ENCODE measurements at places on chromosomes 11 and 22. TPM values are rescaled to one million over a fixed set of nuclear protein-coding genes. Genes with fewer than 3 reads are reported as not detected.

DNA sequence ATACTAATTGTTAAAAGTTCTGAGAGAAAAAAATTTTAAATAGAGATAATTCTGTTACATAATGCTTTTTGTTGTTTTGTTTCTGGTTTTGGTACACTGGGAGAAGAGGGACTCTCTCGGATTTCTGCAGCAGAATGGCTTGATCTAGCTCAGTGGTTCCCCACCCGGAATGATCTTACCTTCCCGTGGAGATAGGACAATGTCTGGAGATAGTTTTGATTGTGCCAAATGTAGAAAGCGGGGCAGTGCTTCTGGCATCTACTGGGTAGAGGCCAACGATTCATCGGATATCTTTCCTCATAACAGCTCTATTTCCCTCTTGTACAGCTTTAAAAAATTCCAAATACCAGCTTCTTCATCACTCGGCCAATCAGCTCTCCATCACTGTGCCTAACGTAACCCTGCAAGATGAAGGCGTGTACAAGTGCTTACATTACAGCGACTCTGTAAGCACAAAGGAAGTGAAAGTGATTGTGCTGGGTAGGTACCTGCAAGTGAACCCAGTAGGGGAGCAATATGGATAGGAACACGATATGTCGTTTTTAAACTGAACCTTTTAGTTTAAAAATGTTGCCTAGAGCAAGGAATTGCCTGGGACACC, 13.2 kb downstream of the CRTAM start:
- DNase-seq, result no peak

DNA sequence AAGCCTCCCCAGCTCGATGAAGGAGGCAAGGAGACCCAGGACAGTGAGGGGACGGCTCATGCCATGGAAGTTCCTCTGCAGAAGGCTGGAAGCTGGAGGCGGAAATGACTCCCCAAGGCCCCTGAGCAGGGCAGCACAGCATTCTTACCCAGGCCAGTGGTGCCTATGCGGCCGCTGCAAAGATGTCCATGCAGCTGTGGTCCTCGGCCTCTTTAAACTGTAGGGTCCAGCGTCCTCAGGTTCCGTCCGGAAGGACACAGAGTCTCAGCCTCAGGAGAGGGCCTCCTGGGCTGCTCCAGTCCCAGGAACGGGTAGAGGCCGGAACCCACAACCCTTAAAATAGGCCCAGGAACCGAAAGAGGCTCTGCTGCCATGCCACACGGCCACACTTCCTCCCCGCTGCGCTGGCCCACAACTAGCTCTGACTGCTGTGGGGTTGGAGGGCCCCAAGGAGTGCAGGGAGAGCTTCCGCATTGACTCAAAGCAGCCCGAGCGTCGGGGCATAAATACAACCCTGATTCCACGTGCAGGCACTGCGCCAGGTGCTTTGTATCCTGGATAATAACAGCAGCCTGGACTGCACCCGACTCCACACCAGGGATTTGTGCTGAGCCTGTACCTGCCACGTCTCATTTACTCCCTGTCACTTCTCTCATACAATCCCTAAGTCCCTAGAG, 5.5 kb downstream of the KIAA0930 start:
- DNase-seq, result no peak

GRCh38 chr11:4167292-4167691, 72.7 kb downstream of the RRM1 start:
- peak; percentile 10 for DNase-seq

- DNase-seq, result no peak
Measured at GRCh38 chr11:58495906-58496305, 12.0 kb downstream of the OR5B21 start.

DNA sequence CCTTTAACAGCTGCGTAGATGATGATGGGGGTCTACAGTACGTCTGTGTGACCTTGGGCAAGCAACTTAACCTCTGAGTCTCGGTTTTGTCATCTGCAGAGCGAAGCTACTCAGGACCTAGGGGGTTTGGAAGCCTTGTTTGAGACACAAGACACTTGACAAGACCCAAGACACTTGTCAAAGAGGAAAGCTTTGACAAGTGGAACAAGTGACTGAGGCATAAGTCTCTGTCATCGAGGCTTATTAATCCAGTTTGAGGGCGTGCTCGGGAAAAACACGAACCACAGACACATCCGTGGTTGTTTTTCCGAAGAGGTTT, 732 bp upstream of the PC start:
- no peak for DNase-seq

DNA sequence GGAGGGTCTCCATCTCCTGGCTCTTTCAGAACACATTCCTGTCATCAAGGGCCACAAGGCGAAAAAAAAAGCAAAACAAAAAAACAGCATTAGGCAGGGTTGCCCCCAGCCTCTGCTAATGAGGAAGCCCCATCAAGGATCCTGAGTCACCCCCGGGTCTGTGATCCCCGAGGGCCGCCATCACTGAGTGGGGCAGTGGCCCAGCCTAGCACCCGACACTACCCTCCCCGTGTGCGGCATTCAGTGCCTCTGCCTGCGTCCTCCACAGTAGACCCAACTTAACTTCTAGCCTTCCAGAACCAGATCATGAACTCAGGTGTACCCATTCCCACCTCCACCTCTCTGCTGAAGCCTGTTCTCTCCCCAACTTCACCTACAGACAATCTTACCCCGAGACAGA, 6.6 kb upstream of the CDC42EP1 start:
- DNase-seq, result no peak

- no peak for DNase-seq
Measured at GRCh38 chr11:108199446-108200321, 22.8 kb downstream of the NPAT start.

DNA sequence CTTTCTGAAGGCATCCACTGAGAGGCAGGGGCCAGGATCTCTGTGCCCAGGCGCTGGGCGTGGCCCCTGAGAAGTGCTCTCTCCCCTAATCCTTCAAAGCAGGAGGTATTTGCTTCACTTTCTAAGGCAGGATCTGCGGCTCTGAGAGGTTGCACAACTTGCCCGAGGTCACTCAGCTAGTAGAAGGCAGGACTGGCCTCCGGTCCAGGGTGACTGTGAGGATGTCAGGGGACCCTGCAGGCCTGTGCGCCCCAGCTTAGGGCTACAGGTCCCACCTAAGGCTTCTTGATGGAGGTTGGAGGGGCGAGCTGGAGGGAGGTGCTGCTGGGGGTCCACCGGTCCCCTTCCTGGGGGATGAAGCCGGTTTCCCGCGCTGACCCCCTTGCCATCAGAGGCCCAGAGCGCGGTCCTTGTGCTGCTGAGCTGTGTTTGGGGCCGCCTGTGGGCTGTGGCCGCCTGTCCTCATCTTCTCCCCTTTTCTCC, 979 bp downstream of the SMIM38 start:
- DNase-seq, result no peak

GRCh38 chr11:68321293-68322051, 9.1 kb downstream of the LRP5 start:
- DNase-seq, result no peak

DNA sequence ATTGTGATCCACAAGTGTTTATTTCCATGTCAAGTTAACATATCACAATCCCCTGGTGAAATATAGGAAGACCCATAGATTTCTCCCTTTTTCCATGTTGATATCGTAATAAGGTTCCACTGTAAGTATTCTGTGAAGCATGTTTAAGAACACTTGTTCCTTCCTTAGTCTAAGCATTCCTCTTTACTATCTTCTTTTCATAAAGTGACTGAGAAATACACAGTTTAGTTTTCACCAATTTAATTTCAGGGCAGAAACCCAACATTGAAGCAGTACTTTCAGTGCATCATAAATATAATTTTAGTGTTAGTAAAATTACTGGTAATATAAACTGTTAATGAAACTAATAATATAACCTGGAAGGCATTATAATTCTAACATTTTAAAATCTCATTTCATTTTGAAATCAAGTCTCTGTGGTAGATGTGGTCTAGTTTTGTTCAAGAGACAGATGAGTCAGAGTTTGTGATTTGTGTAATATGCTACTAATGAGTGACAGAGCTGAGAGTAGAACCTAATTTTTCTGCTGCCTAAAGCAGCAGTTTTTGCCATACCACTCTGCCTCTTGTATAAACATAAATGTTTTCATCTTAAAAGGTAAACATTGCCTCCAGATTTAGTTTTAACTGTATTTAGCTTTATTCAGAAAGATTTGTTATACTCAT, 79.4 kb downstream of the ATM start:
- DNase-seq, result no peak

- no peak for DNase-seq
Measured at GRCh38 chr22:39545386-39546365, 13.1 kb upstream of the RPS19BP1 start.

DNA sequence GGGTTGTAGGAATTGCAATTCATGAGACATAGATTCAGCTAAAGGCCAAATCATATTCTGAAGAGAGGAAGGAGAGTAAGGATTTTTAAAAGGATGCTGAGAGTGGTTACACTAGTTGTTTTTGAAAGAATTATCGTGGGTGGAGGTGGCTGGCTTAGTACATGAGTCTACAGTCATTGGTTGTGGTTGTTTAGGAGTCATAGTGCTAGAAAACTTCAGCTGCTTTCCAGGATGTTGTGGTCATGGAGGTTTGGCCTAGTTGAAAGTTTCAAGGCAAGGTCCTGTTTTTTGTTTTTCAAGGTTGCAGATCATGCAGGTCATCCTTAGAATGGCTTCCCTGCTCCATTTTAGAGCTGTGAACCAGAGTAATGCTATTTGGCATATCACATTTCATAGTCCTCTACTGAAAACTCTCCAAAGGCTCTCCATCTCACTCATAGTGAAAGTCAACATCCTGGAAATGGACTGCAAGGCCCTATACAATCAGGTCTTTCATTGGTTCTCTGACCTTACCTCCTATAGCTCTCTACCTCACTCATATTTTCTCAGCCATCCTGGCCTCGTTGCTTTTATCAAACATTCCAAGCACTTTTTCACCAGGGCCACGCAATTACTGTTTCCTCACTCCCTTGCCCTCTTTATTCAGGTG, 26.1 kb upstream of the ZBTB44 start:
- no peak for DNase-seq

DNA sequence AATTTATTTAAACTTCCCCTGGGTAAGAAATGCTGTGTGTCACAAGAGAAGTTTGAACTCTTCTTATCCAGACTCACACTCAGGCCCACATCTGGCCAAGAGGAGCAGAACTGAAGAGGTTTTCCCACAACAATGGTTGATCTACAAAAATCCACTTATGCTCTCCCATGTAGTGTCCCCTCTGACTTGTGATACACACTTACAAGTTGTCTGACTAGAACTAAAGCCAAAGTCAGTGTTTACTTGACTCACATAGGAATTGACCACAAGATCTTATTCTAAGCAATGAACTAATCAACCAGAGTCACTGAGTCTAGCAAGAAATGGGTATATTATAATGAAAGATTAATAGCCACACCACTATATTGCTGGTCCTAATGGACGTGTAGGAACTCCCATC, 133.0 kb downstream of the ATG16L2 start:
- DNase-seq, result no peak

GRCh38 chr22:37309211-37310074, 27.1 kb downstream of the CYTH4 start:
- no peak for DNase-seq

DNA sequence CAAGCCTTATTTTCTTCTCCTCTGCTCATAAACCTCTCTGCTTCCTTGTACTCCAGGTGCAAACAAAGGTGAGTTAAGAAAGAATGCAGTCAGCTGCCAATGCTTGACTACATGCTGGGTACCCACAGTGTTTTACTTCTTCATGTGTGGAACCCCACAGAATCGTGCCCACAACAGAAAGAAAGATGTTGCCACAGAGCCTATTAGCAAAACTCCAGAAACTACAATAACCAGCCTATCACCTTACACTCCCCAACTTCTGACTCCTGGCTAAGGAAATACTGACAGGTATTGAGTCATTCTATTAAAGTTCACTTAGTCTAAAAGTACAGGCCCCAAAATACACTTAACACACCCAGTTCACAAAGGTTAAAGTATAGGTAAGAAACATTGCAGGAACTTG, 56.9 kb upstream of the CCDC89 start:
- DNase-seq, result peak; percentile 49

- no peak for DNase-seq
Measured at GRCh38 chr11:116558504-116559211, 214.1 kb downstream of the BUD13 start.

- DNase-seq, result peak; percentile 17
Measured at GRCh38 chr11:70493089-70493474, 94.8 kb downstream of the CTTN start.

- no peak for DNase-seq
Measured at GRCh38 chr22:18031695-18032454, 7.5 kb upstream of the MICAL3 start.

DDI1 gene
- not detected for total RNA-seq

POLDIP3 gene
- 33.1 TPM for total RNA-seq

APOBEC3A gene
- not detected for total RNA-seq

DAGLA gene
- 3.3 TPM for total RNA-seq

RBMXL2 gene
- total RNA-seq, result 0.15 TPM

C1QTNF5 gene
- 38.0 TPM for total RNA-seq

TUBA8 gene
- 1.6 TPM for total RNA-seq

Data from breast epithelium (tissue), 4 donors.